ENCODE measurements at places on chromosomes 3 and 15.

DNA sequence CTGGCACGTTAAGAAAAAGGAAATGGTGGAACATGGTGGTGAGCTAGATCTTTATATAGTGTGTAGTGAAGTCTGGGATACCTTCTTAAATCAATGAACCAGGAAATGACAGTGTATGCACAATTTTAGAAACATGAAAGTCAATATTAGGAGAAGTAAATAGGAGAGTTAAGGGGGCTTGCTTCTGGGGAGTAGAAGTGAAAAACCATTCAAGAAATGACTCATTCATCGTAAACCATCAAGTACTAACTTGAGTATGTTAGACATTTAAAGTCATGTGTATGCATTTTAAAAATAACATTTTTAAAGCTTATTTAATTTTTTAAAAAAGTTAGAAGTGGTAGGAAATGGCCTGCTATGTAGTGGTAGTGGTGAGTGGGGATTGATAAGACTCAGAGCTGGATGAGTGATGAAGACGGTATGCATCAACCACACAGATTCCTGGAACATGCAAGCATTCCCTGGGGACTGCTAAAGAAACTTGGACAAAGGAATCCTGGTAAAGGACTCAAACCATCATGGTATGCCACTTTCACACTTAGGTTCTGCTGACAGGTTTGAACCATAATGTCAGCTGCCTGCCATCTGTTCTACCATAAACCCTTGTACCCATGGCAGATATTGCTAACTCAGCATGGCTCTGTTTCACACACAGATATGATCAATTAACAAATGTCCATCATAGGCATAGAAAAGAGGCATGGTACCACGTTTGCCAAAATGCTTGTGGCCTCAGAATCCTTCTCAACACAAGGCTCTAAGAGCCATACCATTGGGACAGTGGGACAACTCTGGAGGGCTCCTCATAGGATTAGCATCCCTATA is 28.9 kb upstream of the MITF start:
- peak; percentile 39 for DNase-seq

DNA sequence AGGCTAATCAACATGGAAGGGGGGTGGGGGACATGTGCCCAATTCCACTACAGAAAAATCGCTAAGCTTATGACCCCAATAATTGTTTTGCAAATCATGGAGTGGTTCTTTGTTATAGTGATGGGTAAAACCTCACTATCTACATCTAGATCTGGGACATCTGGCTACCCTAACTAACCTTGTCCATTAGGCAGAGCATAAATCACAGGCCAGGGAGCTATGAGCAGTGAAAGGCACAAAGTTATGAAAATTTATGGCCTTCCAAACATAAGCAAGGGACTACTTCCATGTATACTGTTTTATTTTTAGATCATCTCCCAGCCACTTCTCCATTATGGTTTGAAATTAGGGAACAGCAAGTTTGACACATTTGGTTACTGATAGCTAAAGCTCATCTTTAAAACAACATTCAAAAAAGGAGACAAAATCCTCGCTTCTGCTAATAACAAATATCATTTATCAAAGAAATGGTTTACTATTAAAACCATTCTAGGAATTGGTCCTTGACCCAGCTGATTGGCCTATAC is 78.3 kb downstream of the RSL24D1 start:
- DNase-seq, result no peak

- no peak for DNase-seq
Observed at GRCh38 chr3:10729439-10729838, 86.6 kb upstream of the SLC6A11 start.

GRCh38 chr3:8593021-8593827 is 51.4 kb downstream of the SSUH2 start:
- peak; percentile 71 for DNase-seq

- peak; percentile 6 for DNase-seq
Observed at GRCh38 chr15:57685306-57686095, 21.0 kb upstream of the POLR2M start.

DNA sequence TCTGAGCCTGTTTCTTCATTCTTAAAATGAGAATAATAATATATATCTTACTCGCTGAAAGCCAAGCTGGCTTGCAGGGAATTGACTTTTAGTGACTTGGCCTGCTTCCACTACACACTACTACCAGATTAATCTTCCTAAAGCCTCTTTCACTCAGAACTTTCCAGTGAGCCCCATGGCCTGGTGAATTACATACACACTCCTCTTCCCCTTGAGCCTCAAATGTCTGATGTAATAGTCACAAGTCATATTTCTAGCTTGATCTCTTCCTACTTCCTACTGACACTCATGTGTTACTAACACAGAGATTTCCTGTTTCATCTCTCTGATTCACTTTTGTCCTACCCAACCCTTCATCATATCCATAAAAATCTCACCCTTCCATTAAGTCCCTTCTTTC is 82.7 kb upstream of the SOX2 start:
- no peak for DNase-seq

DNA sequence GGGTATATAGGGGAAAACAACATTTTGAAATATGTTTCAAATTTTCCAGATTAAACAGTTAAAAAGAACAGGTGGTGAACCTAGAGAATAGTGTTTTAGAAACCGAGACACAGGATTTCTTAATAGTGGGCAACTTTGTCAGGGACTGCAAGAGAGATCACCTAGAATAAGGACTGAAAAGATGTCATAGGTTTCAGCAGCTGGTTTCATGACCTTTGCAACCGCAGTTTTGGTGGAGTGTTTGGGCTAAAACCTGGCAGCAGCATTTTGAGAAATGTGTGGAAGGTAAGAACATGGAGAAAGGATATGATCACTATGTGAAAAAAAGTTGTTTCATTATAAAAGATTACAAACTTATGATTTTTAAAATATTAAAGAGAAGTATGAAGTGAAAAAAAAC is 34.9 kb downstream of the PRKCI start:
- no peak for DNase-seq

DNA sequence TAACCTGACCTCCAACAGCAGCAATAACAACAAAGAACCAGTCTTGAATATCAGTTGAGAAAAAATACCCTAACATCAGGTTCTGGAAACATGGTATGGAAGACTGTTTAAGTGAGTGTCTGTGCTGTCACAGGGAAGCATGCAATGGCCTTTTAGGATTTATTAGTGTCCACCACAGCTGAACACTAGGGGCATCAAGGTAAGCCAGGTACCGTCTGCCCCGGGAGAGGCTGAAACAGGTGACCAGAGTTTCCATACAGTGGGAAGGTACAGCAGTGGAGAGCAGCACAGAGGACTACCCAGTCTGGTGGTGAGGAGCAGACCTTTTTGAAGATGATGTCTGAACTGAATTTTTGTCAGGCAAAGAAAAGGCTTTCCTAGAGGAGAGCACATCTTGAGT is 18.4 kb downstream of the ZDHHC23 start:
- DNase-seq, result no peak

DNA sequence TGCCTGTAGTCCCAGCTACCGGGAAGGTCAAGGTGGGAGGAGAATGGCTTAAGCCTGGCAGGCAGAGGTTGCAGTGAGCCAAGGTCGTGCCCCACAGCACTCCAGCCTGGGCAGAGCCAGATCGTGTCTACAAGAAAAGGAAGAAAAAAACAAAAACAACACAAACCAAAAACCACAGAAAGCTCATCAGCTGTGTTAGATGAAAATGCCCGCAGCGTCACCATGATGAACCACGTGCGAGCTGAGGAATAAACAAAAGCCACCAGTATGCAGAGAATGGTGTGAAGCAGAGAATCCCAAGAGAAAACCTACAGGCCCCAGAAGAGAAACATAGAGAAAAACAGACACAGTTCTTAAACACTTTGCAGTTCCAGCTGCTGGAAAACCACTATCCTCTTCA is 19.7 kb upstream of the TM4SF19 start:
- DNase-seq, result no peak

- peak; percentile 38 for DNase-seq
Observed at GRCh38 chr3:107999215-107999775, 91.5 kb downstream of the CD47 start.

GRCh38 chr3:7322957-7323669 is 462.2 kb downstream of the GRM7 start:
- no peak for DNase-seq

DNA sequence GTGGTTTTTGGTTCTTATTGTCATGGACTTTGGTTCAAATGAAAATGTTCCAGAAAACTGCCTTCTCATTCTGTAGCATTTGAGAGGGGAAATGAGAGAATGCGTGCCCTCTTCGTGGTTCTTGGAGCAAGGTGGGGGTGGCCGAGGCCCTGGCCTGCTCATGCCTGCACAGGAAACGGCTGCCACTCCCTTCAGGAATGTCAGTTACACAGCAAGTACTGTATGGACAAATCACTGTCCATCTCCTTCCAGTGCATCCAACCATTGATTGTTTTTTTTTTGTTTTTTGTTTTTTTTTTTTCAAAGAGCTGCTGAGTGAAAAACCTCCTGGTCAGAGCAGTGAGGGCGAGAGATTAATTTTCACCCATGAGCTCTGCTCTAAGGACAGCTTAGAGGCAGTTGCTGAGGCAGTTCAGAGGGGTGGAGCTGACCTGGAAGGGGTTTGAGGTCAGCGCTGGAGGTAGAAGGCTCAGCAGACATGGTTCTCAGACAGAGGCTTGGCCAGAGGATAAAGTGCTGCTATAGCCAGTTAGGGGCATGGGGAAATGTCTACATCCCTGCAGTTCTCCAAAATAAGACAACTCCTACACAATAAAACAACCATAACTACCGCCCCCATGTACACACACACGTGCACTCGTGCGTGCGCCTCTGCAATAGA is 20.2 kb upstream of the KIF23 start:
- no peak for DNase-seq

DNA sequence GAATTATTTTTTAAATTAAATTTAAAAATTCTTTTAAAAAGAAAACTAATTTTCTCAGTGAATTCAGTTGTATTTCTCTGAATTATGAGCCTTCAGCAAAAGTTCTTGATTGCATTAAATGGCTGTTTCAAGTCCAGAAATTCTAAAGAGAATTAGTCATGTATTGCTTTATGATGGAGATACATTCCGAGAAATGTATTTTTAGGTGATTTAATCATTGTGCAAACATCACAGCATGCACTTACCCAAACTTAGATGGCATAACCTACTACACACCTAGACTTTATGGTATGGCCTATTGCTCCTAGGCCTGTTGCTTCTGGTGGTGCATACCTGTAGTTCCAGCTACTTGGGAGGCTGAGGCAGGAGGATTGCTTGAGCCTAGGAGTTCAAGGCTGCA is 44.3 kb upstream of the GCNT3 start:
- no peak for DNase-seq

- DNase-seq, result peak; percentile 81
Observed at GRCh38 chr3:23668430-23668904, 137.3 kb upstream of the UBE2E1 start.

DNA sequence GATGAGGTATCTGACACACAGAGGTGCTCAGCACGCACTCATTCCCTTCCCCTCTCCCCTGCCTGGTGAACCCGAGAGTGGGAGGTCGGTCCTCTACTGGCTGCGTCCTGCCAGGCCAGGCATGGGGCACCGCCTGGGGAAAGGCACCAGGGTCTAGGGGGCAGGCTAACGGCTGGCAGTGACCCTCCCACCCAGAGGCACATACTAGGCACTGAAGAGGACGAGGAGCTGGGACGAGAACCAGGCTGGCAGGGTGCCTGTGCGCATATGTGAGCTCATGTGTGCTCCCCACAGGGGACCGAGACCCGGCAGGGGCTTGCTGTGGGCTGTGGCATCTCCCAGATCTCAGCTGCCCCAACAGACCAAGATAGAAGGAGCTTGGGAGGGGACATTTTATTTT is 86.7 kb downstream of the IQSEC1 start:
- no peak for DNase-seq
